ENCODE measurements at places on chromosomes 13 and 19.

DNA sequence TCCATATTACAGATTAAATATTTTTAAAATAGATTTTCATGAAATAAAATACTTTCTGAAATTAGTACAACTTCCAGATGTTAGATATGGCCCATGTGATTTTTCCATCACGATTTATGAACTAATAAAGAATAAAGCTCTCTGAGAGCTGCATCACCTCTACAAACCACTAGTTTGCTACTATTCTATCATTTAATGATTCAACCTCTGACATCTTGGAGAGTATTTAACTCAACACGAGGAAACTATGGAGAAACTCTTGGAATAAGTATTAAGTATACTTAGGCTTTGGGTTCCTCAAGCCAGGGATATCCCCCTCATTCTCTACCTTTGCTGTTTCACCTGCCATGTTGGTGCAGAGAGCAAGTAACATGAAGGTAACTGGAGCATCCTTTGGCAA, 55.7 kb downstream of the DACH1 start:
- no peak for DNase-seq

- no peak for DNase-seq
Observed at GRCh38 chr13:35716729-35717128, 240.2 kb upstream of the MAB21L1 start.

- no peak for DNase-seq
Observed at GRCh38 chr13:36725936-36726335, 52.1 kb downstream of the SERTM1 start.

DNA sequence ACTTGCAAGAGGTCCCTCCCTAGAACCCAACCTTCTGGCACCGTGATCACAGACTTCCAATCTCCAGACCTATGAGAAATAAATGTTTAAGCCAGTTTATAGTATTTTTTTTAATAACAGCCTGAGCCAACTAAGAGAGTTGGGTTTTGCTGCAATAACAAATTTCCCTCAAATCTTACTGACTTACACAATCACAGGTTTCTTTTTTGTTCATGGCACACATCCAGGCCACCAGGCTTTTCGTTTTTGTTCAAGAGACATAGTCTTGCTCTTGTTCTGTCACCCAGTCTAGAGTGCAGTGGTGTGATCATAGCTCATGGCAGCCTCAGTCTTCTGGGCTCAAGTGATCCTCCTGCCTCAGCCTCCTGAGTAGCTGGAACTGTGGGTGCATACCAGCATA, 2.0 kb upstream of the SELENOV start:
- DNase-seq: no peak

DNA sequence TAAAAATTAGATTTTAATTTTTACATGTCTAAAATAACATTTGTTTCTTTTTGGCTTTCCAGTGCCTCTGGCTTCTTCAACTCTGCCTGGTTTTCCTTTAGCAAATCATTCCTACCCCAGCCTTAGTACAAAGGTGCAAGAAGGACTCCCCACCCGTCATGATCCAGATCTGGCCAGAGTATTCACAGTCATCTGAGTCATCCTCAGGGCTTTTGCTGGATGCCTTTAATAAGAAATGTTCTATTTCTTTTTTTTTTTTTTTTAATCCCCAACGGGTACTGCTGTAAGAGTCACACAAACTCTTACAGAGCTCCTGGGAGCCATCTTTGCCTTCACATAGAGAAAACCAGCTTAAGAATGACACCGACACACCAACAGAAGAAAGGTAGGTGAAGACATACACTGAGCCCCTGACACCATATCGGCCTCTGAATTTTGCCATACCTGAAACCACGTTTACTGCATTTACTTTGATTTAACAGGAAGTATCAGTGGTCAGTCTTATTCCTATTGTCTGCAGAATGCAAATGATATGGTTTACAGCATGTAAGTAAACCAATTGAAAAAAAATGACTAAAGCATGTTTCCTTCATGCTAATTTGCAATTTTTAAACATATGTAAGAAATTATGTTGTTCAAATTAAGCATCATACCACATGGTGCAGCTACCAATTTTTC, 184.4 kb downstream of the NALCN start:
- no peak for DNase-seq

GRCh38 chr13:77184455-77184854, 142.4 kb downstream of the MYCBP2 start:
- DNase-seq: no peak
